ENCODE measurements at places on chromosomes 1 and 21.

DNA sequence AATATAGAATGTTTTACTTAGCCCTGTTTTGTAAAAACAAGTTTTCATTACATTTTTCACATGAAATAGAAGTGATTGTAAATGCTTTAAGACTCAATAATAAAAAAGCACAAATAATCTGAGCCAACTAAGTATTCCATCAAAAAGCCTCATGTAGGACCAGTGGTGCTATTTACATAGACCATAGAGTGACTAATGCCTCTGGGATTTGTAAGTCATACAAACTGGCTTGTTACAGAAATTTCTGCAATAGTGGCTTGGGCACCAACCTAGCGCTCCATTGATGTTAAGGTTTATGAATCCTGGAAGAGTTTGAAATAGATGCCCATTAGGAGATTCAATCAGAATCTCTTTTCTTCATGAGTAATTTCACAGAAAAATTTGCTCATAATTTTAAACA lies 31.9 kb downstream of the ZMYM1 start:
- no peak for DNase-seq

- DNase-seq = peak; percentile 91
Observed at GRCh38 chr1:1200876-1201810, 5.2 kb downstream of the TNFRSF18 start.

GRCh38 chr1:198597690-198598430 lies 41.0 kb upstream of the PTPRC start:
- DNase-seq = no peak

DNA sequence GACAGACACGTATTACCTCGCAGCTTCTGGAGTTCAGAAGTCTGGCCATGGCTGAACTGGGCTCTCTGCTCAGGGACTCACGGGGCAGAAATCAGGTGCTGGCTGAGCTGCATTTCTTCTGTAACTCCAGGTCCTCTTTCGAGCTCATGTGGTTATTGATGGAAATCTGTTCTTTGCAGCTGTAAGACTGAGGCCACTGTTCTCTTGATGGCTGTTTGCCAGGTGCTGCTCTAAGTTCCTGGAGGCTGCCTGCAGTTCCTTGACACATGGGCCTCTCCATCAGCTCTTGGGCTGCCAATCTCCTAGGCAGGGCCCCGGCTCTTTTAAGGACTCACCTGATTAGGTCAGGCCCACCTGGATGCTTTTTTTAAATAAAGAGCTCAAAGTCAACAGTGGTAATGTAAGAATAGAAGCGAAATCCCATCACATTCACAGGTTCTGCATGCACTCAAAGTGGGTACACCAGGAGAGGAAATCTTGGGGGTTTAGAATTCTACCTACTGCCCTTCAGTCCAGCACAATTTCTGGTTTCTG lies 139.1 kb downstream of the KAZN start:
- no peak for DNase-seq

DNA sequence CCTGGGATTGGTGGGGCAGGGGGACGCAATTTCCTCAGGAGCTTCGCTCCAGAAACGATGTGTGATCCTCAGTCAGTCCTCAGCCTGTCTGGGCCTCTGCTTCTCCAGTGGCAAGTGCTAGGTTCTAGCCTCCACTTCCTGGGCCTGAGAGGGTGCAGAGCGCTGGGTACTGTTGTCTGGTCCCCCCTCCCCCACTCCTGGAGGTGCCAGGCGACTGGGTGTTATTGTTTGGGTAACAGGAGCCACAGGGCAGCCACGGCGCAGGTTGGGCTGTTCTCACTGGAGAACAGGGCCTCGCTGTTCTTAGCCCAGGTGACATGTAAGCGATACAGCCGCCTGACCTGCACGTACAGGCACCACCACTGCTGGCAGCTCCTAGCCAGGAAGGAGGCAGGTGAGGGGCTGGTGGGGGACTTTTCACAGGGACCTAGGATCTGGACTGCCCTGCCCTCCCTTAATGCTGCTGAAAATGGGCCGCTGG lies 2.1 kb downstream of the RPS6KA1 start:
- no peak for DNase-seq

- no peak for DNase-seq
Observed at GRCh38 chr1:20699558-20699957, 18.2 kb downstream of the KIF17 start.

DNA sequence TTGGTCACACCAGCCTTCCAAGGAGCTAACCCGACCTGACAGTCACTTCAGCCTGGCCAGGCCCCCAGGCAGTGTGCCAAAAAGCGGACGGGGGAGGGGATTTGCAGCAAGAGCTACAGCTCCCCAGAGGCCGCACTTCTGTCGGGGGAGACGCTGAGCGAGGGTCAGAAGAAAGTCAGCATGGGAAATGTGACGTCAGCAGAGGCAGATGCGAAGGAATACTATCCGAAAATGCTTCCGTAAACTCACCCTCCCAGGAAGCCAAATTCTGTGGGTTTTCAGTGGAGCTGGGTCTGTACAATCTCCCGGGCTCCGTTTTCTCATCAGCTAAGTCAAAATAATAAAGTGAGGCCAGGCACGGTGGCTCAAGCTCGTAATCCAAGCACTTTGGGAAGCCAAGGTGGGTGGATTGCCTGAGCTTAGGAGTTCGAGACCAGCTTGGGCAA lies 28.5 kb upstream of the ECE1 start:
- DNase-seq = no peak

DNA sequence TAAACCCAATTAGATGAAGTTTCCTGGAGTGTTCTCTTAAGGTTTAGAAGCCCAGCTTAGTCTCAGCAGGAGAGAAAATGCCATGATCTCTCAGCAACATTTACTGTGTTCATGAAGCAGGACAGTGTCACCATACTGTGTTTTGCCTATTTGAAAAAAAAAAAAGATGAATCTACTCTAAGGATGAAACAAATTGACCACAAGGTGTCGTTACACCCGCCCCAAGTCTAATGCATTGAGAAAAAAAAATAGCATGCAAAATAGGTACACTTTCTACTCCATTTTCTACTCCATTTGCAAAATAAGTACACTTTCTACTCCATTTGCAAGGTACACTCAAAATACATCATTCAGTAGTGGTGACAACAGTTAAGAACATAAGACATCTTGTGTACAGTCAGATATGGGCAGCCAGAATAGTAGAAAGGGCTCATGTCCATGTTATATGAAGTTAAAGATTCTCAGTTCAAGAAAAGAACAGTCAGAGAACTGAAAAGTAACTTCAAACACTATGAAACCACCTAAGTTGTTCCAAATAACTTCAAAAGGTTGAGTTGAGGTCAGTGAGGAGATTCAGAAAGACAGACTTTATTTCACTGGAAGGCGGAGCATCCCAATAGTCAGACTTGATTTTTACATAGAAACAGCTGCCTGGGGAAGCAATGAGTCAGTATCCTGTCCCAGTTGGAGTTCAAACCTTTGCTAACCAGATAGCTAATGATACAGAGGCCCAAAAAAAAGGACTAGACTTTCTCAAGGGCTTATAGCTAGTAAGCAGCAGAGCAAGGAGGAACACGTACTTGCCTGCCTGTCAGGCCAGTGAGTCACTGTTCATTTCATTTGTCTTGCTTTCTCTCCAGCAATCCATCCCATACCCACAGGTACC lies 13.3 kb downstream of the PLPPR5 start:
- no peak for DNase-seq

GRCh38 chr1:235703506-235703905 lies 53.9 kb upstream of the GNG4 start:
- DNase-seq = no peak

- no peak for DNase-seq
Observed at GRCh38 chr1:18556364-18556763, 74.3 kb upstream of the PAX7 start.

DNA sequence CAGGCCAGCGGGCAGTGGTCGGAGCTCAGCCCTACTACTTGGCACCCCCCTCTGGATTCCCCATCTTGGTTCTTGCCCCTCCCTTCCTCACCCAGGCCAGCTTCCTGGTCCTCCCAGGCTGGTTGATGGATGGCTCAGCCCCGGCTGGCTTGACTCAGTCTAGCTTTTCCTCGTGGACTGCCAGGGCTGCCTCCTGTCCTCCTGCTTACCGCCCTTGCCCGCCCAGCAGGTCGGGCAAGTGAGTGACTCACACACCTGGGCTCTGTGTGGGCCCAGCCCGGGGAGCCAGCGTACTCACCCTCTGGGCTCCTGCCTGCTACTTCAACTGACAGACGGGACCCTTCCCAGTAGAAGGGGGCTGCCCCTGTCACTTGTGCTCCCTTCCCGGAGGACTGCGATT lies 19.5 kb upstream of the ARHGEF10L start:
- DNase-seq = no peak

- peak; percentile 39 for DNase-seq
Observed at GRCh38 chr1:179867493-179868330, 9.9 kb downstream of the TOR1AIP2 start.

DNA sequence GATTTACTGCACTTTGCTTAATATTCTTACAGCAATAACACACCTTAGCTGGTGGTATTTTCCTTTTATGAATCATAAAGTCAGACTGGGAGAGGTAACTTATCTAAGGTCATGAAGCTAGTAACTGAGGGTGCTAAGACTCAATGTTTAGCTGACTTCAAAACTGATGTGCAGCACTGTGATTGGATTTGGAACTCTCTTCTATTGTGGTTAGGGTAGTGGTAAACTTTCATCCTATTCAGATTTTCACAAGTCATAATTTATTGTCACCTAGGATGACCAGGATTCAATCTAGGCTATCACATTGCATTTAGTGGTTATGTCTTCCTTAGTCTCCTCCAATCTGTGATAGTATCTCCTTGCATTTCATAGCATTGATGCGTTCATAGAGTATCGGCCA lies 18.9 kb downstream of the EPB41 start:
- DNase-seq = no peak

GRCh38 chr21:42319376-42319775 lies 4.2 kb upstream of the TFF3 start:
- DNase-seq = no peak

- DNase-seq = no peak
Observed at GRCh38 chr1:70633004-70633403, 221.9 kb downstream of the CTH start.

DNA sequence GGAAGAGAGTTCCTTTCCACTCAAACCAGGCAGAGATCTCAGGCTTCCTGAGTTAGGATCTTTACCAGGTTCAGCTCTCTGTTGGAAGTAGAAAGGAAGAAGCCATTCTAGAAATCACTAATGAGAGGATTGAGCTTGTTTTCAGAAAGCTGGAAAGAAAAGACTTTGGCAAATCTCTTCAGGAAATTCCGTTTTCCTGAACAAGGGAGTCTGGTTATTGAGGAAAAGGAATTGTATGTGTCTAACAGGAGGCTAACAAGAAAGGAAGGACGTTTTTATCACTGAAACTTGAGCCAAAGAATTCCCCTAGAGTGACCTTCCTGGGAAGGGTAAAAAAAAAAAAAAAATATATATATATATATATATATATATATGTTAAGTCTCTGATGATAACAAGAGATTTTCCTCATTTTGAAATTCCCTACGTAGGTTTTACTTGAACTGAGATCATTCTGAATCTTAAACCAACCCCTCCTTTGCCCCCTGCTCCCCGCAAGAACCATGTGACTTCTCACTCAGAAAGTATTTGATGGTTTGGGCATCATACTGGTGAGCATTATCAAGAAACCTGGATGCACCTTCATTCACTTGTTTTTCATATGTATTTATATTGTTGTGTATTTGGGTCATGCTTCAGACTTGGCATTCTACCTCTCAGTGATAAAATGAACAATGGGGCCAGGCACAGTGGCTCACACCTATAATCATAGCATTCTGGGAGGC lies 98.4 kb upstream of the BMP8A start:
- DNase-seq = no peak

- peak; percentile 73 for DNase-seq
Observed at GRCh38 chr1:67441183-67441582, 11.0 kb upstream of the SERBP1 start.

DNA sequence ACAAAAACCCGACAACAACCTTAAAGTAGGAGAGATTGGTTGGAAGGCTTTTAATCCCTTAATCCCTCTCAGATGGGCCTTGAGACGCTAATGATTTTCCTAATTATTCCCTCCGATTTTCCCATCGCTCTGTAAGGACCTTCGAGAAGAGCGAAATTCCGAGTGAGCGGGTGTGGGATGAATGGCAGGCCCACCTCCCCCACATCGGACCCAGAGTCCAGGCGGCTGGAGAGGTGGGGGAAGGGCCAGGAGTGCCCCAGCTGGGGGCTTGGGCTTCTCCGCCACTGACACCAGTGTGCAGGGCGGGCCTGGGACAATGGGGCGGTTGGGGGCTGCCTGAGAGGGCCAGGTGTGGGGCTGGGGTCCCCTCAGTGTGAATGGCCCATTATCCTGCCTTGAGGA lies 23.4 kb downstream of the RHBG start:
- DNase-seq = no peak

All from stimulated activated CD4-positive, alpha-beta T cell treated with anti-CD3 and anti-CD28 coated beads, Interleukin-4, amount 100 ng/mL, for 24 hours (primary cell).